ENCODE measurements at places on chromosomes 7 and 10.

- DNase-seq = no peak
Observed at GRCh38 chr10:5549462-5550249, 24.9 kb downstream of the CALML3 start.

DNA sequence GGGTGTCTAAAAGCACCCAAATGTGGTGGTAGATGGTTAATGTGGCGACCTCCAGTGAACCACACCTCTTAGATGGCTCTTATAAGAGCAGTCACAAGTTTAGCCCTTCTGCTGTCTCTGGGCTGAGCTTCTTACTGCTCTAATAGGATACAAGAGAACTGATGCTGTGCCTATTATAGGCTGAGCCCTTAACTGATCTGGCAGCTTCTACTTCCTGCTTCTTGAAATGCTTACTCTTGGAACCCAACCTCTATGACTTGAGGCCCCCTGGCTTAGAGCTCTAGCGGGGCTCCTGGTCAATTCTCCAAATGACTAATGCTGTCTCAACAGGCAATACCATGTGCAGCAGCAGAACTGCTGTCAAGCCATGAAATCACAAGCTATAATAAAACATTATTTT lies 35.0 kb upstream of the LSM8 start:
- DNase-seq = no peak

GRCh38 chr10:5567477-5567876 lies 42.7 kb downstream of the CALML3 start:
- no peak for DNase-seq

- peak; percentile 47 for DNase-seq
Observed at GRCh38 chr7:70698219-70698832, 433.6 kb upstream of the GALNT17 start.

- no peak for DNase-seq
Observed at GRCh38 chr7:12481722-12482121, 78.1 kb upstream of the VWDE start.

DNA sequence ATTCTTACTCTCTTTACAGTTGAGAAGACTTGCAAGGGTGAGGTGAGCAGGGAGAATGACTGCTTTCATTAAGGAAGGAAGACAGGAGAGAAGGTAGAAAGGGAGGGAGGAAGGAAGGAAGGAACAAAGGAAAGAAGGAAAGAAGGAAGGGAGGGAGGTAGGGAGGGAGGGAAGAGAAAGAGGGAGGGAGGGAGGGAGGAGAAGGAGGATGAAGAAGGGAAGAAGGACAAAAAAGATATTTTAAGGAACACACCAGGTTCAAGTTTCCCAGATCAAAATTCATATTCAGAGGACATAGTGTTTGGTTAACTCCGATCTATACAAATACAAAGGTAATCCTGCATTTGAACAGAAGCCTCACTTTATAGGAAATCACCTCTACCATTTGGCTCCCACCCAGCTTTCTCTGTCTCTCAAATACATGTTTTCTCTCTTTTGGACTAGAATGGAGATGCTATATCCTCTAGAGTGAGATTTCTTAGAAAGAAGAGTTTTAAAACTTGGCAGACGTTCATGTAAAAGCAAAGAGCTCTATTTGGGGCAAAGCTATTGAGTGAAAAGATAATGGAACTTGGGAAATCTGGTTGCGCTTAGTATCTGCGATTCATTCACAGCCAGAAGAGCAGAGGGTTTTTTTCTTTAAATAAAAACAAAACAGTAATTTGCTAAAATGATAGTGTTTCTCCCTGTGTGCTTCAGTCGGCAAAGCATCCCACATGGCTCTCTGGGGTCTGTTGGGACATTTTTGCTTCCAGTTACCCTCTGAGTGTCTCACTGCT lies 261.9 kb upstream of the LYZL1 start:
- DNase-seq = no peak

DNA sequence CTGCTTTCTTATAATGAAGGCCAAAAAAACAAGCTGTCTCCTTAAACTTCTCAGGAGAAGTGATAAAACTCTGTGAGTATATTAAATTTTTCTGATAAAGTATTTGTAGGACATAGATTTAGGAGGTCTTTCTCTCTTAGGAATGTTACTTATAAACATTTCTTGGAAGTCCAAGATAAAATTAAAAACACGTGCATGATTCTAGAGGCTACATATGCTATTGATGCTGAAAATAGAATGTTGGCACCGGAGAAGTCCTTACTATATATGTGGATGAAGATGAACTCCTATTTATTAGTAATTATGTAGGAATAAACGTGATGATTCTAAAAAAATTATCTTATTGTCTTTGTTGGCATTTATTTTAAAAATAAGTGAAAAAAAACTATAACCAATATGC lies 241.3 kb upstream of the LRRTM3 start:
- peak; percentile 54 for DNase-seq

DNA sequence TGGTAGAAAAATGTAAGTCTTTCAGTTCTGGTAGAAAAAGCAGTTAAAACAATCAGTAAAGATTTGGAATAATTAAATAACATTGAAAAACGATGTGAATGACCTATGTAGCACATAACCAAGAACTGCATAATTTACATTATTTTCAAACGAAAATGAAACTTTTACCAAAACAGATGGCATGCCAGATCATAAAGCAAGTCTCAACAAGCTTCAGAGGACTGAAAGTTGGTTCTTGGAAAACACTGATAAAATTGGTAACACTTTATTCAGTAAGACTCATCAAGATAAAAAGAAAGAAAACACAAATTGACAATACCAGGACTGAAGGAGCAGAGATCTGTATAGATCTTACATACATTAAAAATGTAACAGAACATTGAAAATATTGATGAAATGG lies 92.8 kb downstream of the VIPR2 start:
- DNase-seq = no peak

DNA sequence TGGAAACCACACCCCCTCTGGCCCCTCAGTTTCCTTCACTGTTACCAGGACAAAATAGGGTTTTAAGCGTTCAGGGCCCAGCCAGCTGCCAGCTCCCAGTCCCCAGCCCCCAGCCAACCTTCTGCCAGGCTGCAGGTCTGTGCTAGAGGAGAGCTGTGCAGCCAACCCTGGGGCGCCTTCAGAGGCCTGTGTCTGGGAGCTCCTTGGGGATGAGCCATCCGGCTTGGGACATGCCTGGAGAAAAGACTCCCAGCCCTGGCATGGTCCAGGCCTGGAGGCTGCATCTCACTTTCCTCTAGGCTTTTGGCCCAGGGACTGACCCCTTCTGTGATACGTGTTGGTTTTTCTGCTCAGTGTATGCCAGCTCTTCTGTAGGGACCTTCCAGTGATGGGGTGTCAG lies 487.6 kb upstream of the MGMT start:
- DNase-seq = no peak

- DNase-seq = no peak
Observed at GRCh38 chr10:117411479-117412399, 36.5 kb upstream of the PDZD8 start.

- no peak for DNase-seq
Observed at GRCh38 chr7:2734751-2735571, 47.0 kb downstream of the AMZ1 start.

DNA sequence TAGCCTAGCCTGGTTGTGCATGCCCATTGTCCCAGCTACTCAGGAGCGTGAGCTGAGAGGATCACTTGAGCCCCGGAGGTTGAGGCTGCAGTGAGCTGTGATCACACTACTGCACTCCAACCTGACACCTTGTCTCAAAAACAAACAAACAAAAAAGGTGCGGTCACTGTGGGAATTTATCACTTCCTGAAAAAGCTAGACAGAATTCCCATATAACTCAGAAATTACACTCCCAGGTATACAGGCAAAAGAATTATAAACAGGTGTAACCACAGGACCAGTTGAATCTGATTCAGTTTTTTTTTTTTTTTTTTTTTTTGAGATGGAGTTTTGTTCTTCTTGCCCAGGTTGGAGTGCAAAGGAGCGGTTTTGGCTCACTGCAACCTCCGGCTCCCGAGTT lies 3.2 kb upstream of the OGDH start:
- no peak for DNase-seq

DNA sequence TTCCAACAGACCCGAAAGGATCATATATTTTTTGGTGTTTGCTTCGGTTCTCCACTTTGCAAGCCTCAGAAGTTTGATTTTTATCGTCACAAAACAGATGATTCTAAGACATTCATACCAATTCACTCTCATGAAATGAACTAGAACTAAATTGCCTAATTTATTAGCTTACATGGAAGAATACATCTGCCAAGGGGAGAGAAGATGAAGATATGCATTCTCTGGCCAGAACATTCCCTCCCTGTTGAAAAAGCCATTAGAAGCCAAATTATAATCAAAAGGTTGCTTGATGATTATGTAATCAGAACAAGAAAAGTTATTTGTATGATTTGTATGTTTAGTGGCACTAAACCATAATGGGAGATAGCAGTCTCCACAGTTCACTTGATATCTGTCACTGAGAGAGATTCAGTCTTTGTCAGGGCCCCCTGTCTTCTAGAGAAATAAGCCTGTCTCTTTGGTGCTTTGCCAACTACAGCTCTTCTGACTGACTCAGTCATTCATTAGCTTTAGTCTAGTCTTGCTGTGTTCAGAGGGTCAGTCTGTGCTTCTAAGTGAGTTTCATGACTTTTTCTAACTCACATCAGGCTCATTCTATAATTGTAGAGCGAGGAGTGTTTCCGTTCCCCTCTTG lies 95.3 kb upstream of the GNAI1 start:
- DNase-seq = no peak

DNA sequence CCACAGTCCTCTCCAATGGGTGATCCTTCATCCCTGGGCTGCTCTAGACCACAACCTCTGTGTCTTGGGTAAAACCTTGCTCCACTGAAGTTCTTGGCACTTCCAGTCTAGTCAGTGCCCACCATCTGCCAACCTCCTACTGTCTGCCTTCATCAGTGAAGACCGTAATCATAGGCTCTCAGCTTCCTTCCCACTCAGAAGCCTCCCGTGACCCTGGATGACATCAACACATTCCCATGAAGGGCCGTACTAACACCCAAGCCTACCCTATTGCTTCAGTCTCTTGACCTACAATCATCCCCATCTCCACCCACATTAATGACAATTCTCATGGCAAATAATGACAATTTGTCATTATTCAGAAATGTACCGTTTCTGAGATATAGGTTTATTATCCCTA lies 27.6 kb upstream of the GARS1 start:
- DNase-seq = no peak

DNA sequence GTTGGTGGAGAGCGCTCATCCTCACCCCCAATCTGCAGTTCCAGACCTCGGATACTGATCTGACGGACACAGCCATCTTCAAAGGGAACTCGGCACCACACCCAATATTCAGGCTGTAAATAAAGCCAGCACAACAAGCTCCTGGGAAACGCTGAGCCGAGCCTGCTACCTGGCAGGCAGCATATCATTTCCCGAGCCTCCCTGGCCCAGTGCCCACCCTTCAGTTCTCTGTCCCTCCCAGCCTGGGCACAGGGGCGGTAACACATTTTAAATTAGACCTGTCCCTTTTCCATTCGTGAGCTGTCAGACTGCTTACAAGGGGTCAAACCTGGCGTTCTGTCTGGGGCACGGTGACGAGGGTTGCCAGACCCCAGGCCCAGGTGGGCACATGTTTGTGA lies 250.5 kb downstream of the ARHGAP12 start:
- DNase-seq = no peak

DNA sequence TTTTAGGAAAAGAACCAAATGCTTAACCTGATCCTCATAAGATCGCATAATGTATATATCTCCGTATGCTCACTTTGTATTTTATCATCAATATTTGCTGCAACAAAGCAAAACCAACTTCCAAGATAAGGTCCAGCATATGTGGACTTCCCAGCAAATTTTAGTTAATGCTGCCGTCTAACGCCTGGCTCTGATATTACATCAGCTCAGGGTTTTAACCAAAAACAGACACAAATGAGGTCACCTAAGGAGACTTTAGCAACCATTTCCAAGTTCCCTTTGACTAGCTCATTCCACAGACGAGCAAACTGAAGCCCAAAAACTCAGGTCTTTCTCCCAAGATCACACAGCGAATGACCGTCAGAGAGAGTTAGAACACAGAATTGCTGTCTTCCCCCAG lies 59.4 kb upstream of the UCN3 start:
- peak; percentile 54 for DNase-seq

DNA sequence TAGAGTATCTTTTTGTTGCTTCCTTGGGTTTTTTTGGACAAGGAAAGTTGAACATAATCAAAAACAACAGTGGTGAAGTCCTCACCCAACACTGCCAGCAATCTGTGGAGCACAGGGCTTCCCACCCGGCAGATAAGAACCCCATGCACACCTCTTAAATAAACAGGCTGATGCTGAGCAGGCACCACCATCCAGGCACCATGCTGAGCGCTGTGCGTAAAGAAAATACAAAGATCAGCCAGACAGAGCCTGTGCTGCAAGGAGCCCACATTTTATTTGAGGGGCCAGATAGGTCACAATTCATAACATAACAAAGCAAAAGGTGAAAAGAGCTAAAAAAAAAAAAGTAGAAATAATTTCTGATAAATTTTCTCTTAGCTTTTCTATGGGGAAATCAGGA lies 231.2 kb downstream of the PTPRN2 start:
- no peak for DNase-seq

DNA sequence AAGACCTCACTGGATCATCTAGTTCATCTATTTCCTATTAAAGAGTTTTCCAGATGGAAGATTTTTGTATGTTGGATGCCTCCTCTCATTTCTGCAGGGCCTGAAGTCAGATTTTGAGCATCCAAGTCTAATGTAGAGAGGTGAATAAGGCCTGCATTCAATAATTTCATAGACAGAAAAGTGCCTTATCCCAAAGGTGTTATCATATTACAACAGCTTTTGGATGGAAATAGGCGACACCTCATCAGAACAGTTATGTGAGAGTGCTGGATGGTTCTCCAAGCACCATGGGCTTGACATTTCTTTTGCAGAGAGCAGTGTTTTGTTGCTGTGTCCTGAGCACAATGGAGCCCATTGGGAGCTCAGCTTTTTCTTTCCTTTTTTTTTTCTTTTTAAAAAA lies 162.4 kb upstream of the MEOX2 start:
- DNase-seq = no peak

DNA sequence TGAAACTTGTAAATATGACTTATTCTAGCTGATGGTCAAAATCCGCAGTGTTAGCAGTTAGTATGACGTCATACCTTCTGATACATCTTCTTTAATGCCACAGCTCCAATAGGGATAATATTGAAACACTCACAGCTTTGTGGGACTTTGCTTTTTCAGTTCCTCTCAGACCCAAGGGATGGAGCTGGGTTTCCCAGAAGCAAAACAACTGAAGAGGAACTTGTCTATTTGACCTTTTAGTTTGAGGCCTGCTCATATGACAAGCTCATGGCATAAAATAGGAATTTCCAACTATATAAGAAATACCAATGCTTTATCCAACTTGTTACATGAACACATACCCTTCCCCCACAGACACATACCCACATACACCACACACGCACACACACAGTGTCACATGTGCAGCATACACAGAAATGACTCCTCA lies 31.6 kb upstream of the C10orf67 start:
- no peak for DNase-seq
